Head of caudate nucleus (tissue), 42 donors: ENCODE measurements at places on chromosomes 13 and 19.

DNA sequence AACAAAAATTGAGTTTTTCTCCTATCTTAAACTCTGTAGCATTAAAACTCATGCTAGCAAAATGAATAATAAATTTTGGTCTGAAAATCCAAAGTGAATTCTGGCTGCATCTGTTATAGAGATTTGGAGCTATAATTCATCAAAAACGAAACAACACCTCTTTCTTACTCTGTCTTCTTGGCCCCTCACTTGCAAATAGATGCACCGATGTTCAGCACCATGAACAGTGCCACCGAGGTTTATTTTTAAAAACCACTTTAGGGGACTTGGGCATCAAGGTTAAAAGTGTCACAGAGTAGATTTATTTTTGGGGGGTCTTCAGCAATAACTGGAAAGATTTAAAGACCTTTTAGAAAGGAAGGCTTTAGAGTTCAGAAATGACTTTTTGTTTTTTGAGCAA lies 26.1 kb upstream of the EID2 start:
- DNase-seq = no peak

- DNase-seq = no peak
These were observed 109.3 kb upstream of the IPO5 start for GRCh38 chr13:97844151-97844550.

DNA sequence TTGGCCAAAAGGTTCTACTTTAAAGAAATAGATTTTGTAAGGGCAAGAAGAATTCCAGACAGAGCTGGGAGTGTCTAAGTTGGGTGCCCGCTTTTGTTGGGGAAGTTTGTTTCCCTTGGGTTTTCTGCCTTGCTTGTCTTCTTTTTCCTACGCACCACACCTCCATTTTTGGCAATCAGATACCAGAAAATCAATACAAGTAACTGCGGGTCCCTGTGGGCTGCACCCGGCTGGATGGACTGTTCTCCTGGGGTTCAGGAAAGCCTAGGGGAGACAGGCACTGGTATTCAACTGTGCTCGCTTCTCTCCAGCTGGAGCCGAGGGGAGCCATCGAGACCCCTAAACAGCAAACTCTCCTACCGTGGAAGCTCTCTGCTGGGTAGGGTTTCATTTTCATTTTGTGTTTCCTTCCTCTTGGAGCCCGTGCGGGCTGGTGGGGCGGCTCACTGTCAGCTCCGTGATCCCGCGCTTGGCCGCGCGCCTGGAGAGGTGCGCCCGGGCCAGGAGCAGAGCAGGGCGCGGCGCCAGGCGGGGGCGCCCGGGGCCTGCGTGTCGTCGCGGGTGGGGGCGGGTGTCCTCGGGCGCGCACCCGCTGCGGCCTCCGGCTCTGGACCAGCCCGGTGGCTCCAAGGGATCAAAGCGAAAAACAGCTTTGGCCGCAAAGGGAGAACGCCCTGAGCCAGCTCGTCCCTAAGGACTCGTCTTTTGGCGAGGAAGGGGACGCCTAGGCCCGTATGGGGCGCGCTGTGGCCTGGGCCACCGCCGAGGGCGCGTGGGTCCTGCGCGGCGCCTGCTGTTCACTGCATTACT lies 347.2 kb downstream of the ZNF536 start:
- peak; percentile 33 for DNase-seq

- DNase-seq = no peak
These were observed 1707.9 kb upstream of the PRR20A start for GRCh38 chr13:55432814-55433213.
